Urothelium cell line (cell line): ENCODE measurements at places on chromosomes 4 and X.

DNA sequence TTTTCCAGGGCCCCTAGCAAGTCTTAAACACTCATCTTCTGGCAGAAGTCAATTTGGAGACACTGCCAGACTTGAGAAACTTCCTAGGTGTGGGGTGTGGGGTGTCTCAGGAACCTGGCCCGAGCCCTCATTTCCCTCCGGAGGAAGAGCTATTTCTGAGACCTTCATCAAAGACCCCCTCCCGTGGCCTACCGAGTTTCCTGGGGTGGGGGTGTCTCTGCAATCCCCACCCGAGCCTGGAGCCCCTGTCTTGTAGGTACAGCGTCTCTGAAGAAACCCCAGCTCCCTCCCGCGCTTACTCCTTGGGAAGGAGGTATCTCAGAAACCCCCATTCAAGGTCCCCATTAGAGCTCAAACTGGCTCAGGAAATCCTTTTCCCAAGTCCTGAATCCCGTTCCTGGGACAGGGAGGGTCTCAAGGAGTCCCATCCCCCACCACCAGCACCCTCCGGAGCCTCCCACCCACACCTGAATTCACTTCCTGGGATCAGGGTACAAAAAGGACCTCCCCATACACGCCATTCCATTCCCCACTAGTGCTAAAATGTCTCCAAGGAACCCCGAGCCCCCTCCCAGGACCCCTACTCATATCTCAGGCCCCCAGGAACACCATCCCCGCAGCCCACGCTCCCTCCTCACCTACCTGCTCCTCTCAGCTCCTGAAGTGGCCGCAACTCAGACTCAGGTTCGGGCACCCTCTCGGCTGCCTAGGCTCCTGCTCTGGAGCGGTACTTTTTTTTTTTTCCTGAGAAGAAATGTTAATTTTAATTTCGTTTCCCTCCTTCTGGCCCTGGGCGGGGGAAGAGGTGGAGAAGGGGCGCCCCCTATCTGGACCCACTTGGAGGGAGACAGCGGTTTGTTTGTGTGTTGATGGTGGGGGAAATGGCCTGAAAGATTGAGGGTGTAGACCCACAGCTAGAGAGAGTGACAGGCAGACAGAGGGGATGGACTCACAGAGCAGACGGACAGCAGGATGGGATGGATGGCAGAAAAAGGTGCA, 1.1 kb downstream of the SLC38A5 start:
- DNase-seq = no peak

DNA sequence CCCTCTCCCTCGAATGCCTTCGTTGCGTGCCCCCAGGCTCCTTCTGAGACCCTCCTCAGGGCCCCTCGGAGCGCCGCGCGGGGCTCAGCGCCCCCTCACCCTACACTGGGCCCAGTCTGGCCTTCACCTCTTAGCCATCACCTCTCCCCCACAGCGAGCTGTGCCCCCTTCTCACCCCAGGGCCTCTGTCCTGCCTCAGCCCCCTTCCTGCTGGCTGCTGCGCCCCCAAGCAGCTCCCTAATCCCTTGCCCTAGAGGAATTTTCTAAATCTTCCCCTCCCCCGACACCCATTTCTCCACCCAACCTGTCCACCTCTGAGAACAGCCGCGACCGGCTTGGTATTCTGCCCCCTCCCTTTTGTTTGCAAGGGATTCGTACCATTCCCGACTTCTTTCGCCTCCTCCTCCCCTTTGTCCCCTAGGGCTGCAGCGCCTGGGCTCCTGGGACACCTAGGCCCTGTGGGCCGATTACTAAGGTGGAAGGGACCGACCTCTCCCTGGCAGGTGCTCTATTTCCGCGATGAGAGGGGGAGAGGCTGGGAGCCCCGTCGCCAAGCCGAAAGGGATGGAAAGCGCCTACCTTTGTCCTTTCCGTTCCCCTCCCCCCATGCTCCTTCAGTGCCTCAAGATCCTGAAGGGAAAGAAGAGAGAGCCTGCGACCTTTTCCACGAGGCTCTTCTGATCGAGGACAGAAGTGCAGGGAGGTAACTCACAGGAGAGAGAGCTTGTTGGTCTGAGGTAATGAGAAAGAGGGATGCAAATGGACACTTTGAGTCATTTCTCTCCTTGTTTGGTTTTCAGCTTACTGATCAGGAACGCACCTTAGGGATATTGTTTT, 10.9 kb downstream of the DLG3 start:
- DNase-seq = no peak

GRCh38 chr4:65973186-65973585, 302.9 kb upstream of the EPHA5 start:
- no peak for DNase-seq

DNA sequence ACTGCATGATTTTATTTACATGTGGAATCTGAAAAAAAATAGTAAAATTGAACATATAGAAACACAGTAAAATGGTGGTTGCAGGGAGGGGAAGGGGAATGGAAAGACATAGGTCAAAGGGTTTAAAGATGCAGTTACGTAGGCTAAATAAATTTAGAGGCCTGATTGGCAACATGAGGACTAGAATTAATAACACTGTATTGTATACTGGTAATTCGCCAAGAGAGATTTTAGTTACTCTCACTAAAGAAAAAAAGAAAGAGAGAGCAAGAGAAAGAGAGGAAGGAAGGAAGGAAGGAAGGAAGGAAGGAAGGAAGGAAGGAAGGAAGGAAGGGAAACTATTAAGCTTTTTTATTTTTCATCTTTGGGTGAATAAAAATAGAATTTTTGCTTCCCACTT, 488.1 kb downstream of the PCDH10 start:
- DNase-seq = no peak

DNA sequence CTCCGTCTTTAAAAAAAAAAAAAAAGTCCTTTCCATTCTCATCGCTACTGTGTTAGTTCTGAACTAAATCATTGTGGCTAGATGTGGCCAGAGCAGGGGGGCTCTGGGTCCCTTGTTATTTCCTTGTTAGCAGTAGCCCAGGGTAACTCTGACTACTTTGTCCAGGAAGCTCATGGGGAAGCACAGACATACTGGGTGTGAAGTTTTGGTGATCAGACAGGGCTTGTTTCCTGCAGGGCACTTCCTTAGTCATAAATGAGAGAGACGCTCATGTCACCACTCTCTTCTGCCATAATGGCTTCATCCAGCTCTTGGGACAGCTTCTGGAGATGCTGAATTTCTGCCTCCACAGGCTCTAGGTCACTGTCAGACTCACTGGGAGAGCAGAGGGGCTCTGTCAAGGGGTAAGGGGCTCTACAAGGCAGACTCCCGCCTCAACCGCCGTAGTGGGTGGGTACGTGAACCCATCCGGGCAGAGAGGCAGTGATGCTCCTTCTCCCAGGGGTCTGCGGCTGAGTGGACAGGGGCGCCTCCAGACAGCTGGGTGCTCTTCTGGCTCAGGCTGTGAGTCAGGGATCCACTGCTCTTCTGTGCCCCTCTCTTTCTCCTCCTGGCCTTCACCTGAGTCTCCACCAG, 12.9 kb downstream of the STIM2 start:
- DNase-seq = no peak

- no peak for DNase-seq
Measured at GRCh38 chrX:50799531-50799961, 14.4 kb downstream of the SHROOM4 start.

- DNase-seq = peak; percentile 14
Measured at GRCh38 chr4:121421594-121421993, 40.8 kb upstream of the QRFPR start.

DNA sequence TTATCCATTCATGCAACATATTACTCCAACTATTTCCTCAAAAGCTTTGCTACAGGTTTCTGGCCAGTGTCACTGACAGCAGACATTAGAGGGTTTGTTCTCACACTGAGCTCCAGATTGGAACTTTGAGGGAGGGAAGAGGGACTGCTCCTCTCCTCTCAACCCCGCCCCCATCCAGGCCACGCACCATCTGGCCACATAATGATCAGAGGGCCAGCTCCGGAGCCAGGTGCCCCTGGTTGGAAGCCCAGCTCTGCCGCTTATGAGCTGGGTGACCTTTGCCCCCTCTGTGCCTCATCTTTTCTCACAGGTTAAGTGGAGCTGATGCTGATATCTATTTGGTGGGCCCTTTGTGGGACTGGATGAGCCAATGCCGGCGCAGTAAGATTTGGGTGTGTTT, 55.8 kb downstream of the C4orf50 start:
- no peak for DNase-seq

DNA sequence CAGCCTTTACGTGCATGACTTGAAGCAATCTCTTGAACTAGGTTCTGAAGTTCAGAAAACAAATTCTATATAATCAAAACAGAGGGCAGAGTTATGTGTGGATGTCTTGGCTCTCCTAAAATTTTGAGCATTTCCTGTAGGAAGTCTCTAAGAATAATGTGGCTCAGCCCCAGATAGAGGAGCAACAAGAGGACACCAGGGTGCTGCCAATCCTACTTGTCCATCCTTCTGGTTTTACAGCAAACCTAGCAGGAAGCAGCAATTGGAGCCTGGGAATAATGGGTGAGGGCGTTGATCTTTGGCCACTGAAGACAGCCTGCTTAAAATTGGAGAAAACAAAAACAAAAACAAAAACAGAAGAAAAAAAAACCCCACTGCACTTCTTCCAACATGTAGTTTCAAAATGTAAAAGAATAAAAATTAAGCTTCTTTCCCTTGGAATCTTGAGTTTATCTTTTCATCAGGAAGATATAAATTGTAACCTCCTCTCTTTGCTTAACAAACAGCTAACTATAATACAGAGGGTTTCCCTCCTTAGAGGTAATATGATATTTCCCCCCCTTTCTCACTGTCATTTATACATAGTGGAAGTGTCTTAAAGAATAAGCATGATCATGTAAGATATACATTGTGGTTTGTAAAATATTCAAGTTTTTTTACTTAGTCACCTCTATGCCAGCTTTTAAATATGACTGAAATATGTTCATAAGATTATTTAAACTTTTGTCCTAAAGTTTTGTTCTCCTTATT, 130.6 kb downstream of the FBXO8 start:
- DNase-seq = no peak

DNA sequence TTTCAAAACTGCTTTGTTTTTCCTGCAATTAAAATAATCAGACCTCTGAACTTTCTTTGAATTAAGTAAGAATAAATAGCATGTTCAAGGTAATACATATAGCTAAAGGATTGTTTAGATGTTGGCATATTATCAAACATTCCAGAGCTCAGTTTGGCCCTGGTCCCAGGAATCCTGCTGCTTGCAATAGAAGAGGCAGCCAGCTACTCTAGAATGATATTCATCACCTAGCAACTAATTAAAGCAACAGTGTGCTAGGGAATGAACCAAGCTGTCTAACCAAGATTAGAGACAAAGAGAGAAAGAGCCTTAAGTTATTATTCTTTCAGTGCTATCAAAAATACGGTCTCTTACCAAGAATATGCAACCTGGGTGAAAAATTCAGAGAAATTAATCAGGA, 460.9 kb downstream of the GABRG1 start:
- peak; percentile 71 for DNase-seq

GRCh38 chr4:25103418-25103817, 56.8 kb downstream of the SEPSECS start:
- DNase-seq = no peak

DNA sequence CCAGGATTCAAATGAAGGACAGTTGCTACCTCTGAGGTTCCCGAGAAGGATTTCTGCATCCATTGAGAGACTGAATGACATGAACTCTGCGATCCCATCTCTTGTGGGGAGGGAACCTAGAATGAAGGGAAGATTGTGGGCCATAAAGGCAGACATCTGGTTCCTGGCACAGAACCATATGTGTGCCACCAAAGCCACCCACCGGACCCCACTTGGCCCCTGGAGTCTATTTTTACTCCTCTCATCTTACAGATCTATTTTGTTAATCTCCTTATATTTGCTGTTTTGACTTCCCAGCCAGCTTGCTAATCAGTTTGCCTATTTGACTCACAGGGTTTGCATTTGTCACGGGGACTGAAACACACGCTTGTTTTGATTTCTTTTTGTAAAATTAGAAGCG, 7.3 kb downstream of the SOD3 start:
- no peak for DNase-seq
